Activated CD4-positive, alpha-beta memory T cell treated with anti-CD3 and anti-CD28 coated beads, Interleukin-2, amount 10 ng/mL, durations not matched to agents 7 days and 5 days (primary cell): ENCODE measurements at places on chromosomes 4 and X.

DNA sequence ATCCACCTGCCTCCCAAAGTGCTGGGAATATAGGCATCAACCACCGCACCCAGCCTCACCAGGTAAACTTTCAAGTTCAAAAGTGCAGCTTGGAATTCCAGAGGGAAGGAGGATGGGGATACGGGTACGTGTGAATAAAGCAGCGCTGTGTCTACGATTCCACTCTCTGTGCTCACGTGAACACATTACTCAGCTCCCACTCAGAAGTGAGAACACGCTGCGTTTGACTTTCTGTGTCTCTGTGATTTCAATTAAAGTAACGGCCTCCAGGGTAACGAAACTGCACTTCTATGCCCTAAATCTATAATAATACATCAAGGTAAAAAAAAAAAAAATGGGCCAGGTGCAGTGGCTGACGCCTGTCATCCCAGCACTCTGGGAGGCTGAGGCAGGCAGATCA, 8.4 kb upstream of the ASMT start:
- no peaks in the 10 kb centered on the region for H3K27me3 ChIP-seq
- H3K27ac ChIP-seq = no peak overlapping the region
- no peaks in the 10 kb centered on the region for H3K4me1 ChIP-seq
- no peak for DNase-seq

- no peak overlapping the region for H3K4me3 ChIP-seq
- peaks cover 19% of the 10 kb centered on the region for H3K27me3 ChIP-seq
- DNase-seq = no peak
- H3K36me3 ChIP-seq = peaks cover 17% of the 10 kb centered on the region
Measured at GRCh38 chr4:76996445-76996844, 46.9 kb downstream of the SEPTIN11 start.

DNA sequence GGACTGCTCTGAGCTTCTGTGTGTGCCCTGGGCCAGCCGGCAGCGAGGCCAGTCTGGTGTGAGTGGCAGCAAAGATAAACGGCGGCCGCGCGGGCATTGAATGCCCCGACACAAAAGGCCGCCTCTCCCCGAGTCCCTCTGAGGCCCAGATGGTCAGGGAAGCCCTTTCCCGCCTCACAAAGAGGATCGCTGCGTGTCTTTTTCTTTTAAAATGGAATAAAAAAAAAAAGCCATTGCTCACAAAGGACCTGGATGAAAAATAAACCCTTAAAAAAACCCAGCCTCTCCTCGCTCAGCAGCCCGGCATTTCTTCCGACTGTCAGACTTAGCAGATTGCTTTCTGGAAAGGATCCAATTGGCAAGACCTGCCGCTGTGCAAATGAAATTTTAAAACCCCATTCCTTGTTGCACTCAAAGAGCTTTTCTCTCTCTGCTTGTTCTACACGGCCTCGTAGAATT, 578.7 kb downstream of the BCOR start:
- DNase-seq = no peak
- H3K4me3 ChIP-seq = no peak overlapping the region
- no peak overlapping the region for H3K27ac ChIP-seq
- H3K27me3 ChIP-seq = no peaks in the 10 kb centered on the region
- H3K4me1 ChIP-seq = no peaks in the 10 kb centered on the region

- H3K4me3 ChIP-seq = no peak overlapping the region
- H3K27ac ChIP-seq = no peak overlapping the region
- DNase-seq = no peak
- peaks cover 8% of the 10 kb centered on the region for H3K4me1 ChIP-seq
- H3K36me3 ChIP-seq = no peaks in the 10 kb centered on the region
Measured at GRCh38 chr4:151540728-151541388, 131.9 kb downstream of the FHIP1A start.

DNA sequence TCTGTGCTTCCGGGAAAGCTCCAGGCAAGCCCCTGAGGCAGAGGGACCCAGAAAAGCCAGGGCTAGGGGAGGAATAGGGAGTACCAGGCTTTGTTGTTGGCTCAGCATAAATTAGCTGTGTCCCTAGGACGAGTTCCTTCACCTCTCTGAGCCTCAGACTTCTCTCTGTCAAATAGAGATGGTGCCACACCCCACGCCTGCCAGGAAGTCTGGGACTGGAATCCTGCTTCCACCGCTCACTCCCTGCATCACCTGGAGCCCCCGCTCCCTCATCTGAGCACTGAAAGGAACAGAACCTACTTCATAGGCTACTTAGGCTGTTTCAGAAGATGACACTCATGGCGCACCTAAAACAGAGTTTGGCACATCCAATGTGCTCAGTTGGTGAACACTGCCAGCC, 8.1 kb upstream of the JAKMIP1 start:
- no peaks in the 10 kb centered on the region for H3K36me3 ChIP-seq
- H3K4me1 ChIP-seq = no peaks in the 10 kb centered on the region
- no peak for DNase-seq

- peak overlapping the region; percentile 99 for H3K27ac ChIP-seq
- H3K4me1 ChIP-seq = peaks cover 37% of the 10 kb centered on the region
- H3K4me3 ChIP-seq = peak overlapping the region; percentile 97
- peaks cover 22% of the 10 kb centered on the region for H3K36me3 ChIP-seq
Measured at GRCh38 chr4:40055863-40056715, 561 bp upstream of the N4BP2 start.

DNA sequence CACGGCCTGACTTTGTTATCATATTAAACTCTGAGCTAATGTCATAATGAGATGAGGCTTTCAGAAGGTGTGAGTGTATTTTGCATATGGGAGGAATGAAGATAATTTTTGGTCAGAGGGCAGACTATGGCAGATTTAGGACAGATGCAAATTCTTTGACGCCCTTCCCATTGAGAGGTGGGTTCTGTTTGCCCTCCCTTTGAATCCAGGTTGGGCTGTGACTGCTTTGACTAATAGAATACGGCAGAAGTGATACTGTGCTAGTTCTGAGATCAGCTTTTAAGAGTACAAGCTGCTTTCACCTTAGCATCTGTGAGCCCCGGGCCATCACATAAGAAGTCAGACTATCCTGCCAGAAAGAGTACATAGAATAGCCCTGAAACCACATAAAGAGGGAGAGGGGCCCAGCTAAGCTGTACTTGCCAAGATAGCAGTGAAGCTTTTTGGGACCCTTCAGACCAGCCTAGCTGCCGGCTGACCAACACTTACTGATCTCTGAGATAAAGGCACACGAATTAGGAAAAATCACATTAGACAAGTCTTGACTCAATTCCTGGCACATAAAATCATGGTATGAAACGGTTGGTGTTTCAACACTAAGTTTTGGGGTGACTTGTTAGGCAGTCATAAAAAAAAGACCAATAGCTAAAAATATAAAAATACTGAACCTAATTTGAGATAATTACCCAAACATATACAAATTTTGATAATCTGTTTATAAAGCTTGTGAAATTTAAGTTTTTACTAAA, 166.7 kb upstream of the SH3RF1 start:
- peaks cover 7% of the 10 kb centered on the region for H3K36me3 ChIP-seq
- no peak overlapping the region for H3K27ac ChIP-seq
- H3K4me1 ChIP-seq = no peaks in the 10 kb centered on the region
- H3K27me3 ChIP-seq = no peaks in the 10 kb centered on the region
- H3K4me3 ChIP-seq = no peak overlapping the region
- no peak for DNase-seq

DNA sequence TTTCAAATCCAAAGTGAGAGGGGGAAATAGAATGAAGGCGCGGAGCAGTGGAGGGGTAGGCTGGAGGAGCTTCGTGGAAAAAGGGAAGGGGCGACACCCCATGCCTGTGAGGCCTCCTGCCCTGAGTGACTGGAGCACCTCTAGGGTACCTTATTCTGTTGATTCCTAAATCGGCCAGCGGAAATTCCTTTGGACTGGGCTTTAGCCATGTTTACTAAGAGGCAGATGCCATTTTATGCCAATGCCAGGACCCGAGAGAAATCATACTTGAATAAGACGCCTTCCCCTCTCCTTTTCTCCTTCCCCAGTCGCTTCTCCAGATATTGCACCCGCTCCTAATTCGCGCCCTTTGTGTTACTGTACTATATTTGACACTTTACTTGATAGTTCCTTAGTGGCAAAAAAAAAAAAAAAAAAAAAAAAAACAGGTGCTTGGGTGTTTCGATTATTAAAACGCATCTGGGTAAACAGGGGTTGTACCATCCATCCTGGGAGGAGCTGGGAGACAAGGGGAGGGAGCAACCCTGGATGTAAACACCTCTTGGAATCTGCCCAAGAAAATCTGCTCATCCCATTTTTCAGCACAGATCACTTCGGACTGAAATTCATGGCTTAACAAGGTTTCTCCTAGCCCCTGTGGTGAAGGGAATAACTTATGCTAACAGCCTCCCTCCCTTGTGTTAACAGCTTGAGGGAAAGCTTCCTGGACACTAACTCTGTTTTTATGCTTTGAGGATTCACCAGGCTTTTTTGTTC, 1.5 kb downstream of the BMP3 start:
- no peaks in the 10 kb centered on the region for H3K36me3 ChIP-seq
- no peak for DNase-seq
- H3K4me1 ChIP-seq = peaks cover 9% of the 10 kb centered on the region
- H3K27ac ChIP-seq = no peak overlapping the region

GRCh38 chr4:17168571-17168970, 270.1 kb upstream of the LDB2 start:
- no peaks in the 10 kb centered on the region for H3K36me3 ChIP-seq
- H3K27me3 ChIP-seq = peaks cover 1% of the 10 kb centered on the region
- no peak overlapping the region for H3K27ac ChIP-seq
- no peak for DNase-seq

GRCh38 chr4:124276461-124276860, 436.1 kb downstream of the ANKRD50 start:
- no peak overlapping the region for H3K27ac ChIP-seq
- no peaks in the 10 kb centered on the region for H3K27me3 ChIP-seq
- DNase-seq = no peak
- no peak overlapping the region for H3K4me3 ChIP-seq
- H3K4me1 ChIP-seq = no peaks in the 10 kb centered on the region
- no peaks in the 10 kb centered on the region for H3K36me3 ChIP-seq

GRCh38 chr4:40937140-40937725, 187.5 kb downstream of the NSUN7 start:
- H3K36me3 ChIP-seq = no peaks in the 10 kb centered on the region
- H3K27me3 ChIP-seq = peaks cover 16% of the 10 kb centered on the region
- DNase-seq = no peak
- no peak overlapping the region for H3K4me3 ChIP-seq

GRCh38 chr4:186723292-186724057, at the start of gene FAT1:
Gene FAT1 (minus strand): TSS chr4:186723856. CDS start chr4:186709827, 14,029 bp downstream.
- H3K4me3 ChIP-seq = peak within 1 kb of the TSS; percentile 28
- DNase-seq = no peak
- peak within 1 kb of the TSS; percentile 10 for H3K27ac ChIP-seq
- peaks cover 12% of the 10 kb centered on the region for H3K36me3 ChIP-seq
- H3K4me1 ChIP-seq = peaks cover 10% of the 10 kb centered on the region

DNA sequence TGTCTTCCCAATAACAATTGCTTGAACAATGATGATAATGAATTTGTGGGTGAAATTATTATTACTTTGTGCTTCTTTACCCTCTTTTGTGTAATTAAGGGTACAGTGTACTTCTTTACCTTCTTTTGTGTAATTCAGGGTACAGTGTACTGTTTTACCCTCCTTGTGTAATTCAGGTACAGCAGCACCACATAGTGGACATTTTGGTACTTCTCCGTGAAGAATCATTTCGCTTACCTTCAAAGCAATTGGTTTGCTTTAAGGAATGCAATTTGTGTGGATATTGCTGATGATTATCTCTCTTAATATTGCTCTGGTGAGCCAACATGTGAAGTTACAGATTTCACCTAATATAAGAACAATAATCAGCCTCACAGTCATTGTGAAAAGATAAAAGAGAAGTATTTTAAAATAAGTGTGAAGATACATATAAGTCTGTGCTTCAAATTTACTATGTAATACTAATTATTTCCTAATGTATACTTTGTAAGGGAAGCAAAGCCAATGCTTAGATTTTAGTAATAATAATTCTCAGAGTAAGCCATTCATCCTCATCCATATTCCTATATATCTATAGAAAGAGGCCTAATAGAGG, 27.2 kb upstream of the SEC24B start:
- no peak overlapping the region for H3K4me3 ChIP-seq
- H3K36me3 ChIP-seq = no peaks in the 10 kb centered on the region
- DNase-seq = peak; percentile 28
